ENCODE measurements at places on chromosomes 5 and 9. TPM values are rescaled to one million over a fixed set of nuclear protein-coding genes. Genes with fewer than 3 reads are reported as not detected.

SPINK13 gene
- polyA plus RNA-seq: not detected

DNA sequence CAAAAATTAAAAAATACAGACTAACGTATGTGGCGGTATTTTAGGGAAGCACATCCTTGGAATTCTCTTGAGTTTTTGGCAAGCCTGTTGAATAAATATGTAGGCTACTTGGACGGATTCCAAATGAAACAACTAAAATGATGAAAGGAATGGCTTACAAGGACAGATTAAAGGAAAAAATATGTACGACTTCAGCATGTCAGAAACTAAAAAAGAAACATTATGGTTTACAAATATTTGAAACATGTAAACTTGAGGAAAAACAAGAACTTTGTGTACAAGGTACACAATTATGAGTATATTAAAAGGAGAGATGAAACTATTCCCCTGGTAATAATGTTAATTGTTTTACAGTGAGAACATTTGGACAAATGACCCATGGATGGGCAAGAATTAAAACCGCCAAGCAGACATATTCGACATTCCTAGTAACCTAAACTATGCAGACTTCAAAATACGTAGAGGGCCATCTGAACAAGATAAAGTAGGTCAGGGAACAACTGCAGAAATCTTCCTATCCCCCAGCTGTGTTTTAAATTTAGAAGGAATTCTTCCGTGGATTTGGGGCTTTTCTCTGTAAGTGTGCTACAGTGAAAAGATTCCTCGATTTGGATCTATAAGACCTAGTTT, 12.5 kb downstream of the EDIL3 start:
- H3K27me3 ChIP-seq: no peaks in the 10 kb centered on the region
- no peak overlapping the region for H3K27ac ChIP-seq
- H3K4me1 ChIP-seq: no peaks in the 10 kb centered on the region
- H3K4me3 ChIP-seq: no peak overlapping the region
- no peak for DNase-seq

DNA sequence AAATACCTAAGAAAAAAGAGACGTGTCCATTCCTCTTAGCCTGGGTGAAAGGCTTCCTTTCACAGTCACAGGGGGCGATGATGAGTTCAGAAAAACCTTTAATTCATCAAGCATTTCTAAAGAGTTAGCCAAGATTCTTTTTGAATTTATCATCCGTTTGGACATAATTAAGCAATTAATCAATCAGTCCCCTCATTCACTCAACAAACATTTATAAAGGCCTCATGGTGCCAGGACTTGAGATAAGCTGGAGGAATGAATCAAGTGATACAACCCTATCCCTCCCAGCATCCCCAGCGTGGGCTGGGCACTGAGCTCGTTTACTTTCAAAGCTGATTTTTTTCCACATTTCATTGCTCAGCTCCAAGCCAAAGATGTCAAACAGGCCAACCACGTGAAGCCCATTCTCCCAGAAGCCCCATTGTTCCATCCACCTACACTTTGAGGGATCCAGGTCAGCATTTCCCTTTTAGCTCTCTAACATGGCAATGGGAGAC, 140.5 kb downstream of the SLIT3 start:
- DNase-seq: no peak
- H3K4me1 ChIP-seq: no peaks in the 10 kb centered on the region
- peak overlapping the region; percentile 18 for H3K27ac ChIP-seq

GRCh38 chr9:96270236-96270744, 31.7 kb downstream of the HSD17B3 start:
- H3K36me3 ChIP-seq: no peaks in the 10 kb centered on the region
- no peaks in the 10 kb centered on the region for H3K4me1 ChIP-seq

- peaks cover 83% of the 10 kb centered on the region for H3K4me1 ChIP-seq
- peak overlapping the region; percentile 99 for H3K27ac ChIP-seq
- no peaks in the 10 kb centered on the region for H3K27me3 ChIP-seq
- H3K36me3 ChIP-seq: peaks cover 19% of the 10 kb centered on the region
Observed at GRCh38 chr9:114362394-114362793, 25.4 kb downstream of the AKNA start.

- peak within 1 kb of the TSS; percentile 86 for H3K27ac ChIP-seq
- peak within 1 kb of the TSS; percentile 60 for H3K4me3 ChIP-seq
- H3K27me3 ChIP-seq: no peaks in the 10 kb centered on the region
- peaks cover 93% of the 10 kb centered on the region for H3K4me1 ChIP-seq
- no peak for DNase-seq
- H3K36me3 ChIP-seq: no peaks in the 10 kb centered on the region
Observed at GRCh38 chr5:150640311-150641005, at the start of gene SYNPO. TSS of gene SYNPO (plus strand) at chr5:150640660. CDS start at chr5:150648276, 7,616 bp downstream.

DNA sequence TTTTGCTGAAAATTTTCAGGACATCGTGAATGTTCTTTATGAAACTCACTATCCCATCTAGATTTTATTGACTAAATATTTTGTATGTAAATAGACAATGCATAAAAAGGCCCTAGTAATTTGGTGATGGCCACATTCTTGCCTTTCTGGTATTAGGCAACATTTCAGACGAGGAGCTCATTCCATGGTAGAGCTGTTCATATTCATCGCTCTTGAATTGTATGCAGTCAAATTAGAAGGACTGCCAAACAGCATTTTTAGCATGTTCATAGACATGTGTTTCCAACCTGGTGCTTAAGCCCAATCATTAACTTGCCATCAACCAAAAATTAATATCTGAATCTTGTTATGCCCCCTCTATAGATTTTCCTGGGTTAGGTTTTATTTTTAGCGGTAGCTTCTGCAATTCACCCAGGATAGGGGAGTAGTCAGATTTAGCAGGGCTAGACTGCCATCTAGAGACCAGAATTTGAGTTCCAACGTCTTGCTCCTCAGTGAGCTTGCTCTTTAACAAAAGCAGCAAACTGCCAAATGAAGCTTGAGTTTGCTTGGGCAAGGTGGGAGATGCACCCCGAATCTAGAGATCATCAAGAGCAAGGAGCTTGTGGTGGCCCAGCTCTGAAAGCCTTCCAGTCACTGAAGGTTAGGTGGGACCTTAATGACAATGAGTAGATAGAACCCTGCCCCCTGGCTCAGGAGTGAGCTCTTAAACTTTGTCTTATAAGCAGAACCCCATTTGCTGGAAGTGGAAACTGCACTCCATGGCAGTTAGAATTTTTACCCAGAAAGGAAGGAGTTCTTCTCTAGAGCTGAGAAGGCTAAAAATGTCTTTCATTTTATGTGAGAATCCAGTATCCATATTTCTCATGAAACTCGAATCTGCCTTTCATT, 456.2 kb downstream of the RASEF start:
- H3K27me3 ChIP-seq: no peaks in the 10 kb centered on the region
- no peak for DNase-seq

DNA sequence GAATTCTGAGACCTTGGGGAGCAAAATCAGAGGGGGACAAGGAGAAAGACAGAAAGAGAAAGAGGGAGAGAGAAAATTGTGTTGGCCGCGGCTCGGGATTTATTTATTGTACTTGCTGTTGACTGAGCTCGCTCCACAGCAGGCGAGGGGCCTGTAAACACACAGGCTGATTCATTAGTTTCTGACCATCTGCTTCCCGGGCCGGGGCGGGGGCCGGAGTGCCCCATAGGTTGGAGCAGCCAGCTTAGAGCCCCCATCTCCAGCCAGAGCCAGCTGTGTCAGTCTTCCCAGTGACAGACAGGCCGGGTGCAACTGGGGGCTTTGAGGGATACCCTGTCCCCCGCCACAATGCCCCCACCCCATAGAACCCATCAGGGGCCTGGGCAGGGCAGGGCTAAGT, 30.9 kb downstream of the NTNG2 start:
- no peak overlapping the region for H3K27ac ChIP-seq
- no peak for DNase-seq
- no peaks in the 10 kb centered on the region for H3K4me1 ChIP-seq

Measured in spleen (tissue), 13 donors.